ENCODE measurements at places on chromosomes 2 and 18.

- DNase-seq, result no peak
Measured at GRCh38 chr2:29388071-29388470, 272.9 kb downstream of the CLIP4 start.

GRCh38 chr2:16973586-16974286 lies 308.1 kb upstream of the CYRIA start:
- no peak for DNase-seq

DNA sequence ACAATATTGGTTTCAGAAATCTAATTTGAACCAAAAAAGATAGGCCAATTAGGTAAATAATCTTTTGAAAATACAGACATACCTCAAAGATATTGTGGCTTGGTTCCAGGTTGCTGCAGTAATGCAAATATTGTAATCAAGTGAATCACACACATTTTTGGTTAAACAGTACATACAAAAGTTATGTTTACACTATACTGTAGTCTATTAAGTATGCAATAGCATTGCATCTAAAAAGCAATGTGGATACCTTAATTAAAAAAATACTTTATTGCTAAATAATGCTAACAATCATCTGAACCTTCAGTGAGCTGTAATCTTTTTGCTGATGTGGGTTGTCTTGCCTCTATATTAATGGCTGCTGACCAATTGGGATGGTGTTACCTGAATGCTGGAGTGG lies 67.3 kb downstream of the KYNU start:
- no peak for DNase-seq

DNA sequence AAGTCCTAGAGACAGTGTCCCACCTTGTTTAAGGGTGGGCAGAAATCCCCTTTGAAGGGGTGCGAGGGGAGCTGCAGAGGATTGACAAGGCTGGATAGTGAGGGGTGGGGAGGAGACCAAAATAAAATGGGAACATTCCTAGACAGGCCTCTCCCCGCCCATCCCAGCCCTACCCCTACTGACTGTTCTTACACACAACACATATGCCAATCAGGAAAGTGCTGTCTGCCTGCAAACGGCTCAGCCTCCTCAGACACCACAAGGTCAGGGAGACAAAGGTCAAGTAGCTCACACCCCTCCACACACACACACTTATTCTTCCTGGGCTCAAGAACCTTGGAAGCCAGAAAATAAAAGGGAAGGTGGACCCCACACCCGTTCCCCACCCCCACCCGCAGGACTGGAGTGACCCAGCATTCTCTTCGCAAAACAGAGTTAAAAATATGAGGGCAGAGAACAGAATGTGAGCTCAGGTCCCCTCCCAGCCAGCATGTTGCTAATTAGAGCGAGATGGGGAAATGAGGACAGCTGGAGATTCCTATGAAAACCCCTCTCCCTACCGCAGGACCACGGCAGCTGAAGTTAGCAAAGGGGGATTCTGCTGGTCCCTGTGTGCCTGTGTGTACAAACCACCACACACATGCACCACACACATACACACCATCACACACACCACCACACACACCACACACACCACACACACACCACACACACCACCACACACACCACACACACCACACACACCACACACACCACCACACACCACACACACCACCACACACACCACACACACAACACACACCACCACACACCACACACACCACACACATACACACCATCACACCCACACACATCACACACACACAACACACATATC lies 197.8 kb downstream of the TNS1 start:
- no peak for DNase-seq

DNA sequence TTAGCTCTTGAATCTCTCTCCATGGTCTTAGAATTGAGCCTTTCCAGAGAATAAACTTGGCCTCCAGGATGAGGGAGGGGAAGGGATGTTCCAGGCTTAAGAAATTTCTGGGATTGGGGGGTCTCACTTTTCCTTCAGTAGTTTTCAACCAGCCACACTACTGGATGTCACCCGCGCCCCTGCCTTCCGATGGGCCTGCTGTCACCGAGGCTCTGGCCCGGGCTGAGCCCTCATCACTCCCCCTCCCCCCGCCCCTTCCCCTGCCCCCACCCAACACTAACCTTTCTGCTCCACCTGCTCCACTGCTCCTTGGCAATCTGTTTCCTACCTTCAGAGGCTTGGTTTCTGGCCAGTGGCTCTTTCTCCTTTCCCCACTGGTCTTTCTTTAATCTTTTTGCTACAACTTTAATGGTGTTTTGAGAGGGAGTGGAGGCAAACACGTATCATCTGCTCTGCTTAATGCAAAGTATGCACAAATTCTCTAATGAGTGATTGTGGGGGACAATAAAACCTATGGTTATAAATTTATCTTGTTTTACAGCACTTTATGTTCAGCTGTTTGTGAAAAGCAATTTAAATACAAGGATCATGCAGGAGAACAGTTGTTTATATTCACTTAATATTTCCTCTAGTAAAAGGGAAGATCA lies 155.1 kb downstream of the WDSUB1 start:
- no peak for DNase-seq

- DNase-seq, result no peak
Measured at GRCh38 chr2:221397187-221397586, 174.9 kb downstream of the EPHA4 start.

GRCh38 chr2:115161081-115161770 lies 718.8 kb downstream of the DPP10 start:
- no peak for DNase-seq

- DNase-seq, result peak; percentile 41
Measured at GRCh38 chr18:12911025-12911928, 27.2 kb upstream of the PTPN2 start.

GRCh38 chr2:192498747-192499146 lies 304.0 kb upstream of the TMEFF2 start:
- no peak for DNase-seq

Data from stimulated activated CD4-positive, alpha-beta T cell treated with anti-CD3 and anti-CD28 coated beads, Interleukin-15, amount 100 ng/mL, for 1 hour (primary cell).